Stimulated activated CD8-positive, alpha-beta memory T cell treated with anti-CD3 and anti-CD28 coated beads, Interleukin-15, amount 100 ng/mL, for 4 hours (primary cell): ENCODE measurements at places on chromosomes 12 and 14.

DNA sequence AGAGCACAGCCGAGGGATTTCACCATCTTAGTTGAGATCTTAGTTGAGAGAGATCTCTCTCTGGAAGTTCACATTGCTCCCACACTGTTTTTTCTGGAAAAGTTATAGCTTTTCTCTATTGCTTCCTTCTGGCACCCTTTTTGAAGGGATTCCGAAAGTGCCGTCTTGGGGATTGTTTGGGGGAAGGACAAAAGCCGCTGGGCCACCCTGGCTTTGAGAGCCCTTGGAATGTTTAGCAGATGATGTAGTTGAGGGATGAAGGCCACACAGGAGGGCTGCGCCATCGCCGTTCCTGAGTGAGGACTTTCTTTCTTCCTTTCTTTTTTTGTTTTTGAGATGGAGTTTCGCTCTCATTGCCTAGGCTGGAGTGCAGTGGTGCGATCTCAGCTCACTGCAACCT is 17.7 kb downstream of the PLEKHG3 start:
- no peak for DNase-seq

DNA sequence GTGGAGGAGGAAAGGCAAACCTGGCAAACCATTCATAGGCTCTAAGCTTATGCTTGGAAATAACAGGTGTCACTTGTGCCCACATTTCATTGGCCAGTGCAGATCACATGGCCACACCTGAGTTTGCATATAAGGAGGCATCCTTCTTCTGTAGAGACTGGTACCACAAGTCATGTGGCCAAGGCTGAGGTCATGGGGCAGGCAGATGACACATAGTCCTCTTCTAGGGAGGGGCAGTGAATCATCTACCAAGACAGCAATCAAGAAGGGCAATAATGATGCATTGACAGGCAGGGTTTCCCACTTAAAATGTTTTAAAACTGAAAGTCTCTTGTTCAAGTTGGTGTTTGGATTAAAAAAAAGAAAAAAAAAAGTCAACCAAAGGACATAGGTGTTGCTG is 77.3 kb downstream of the DAAM1 start:
- DNase-seq = no peak

DNA sequence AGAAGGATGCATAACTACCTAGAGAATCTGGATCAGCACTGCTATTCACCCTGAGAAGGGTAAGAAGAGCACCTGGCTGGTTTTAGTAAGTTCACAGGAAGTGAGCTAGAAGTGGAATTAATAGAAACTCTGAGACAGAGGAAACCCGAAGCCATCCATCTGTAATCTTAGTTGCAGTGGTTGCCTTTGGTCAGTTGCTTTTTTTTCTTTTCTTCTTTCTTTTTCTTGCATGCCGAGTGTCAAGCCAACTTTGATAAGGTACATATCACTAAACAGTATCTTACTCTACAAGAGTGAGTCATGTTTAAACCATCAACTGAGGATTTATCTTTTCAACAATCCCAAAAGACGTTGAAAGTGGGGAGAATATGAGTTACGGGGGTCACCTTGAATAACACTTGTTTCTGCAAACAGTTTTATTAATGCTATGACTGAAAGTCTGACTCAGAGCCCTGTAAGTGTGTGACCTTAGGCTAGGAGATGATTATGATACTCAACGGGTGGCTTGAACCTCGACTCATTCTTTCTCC is 26.7 kb downstream of the C12orf75 start:
- DNase-seq = no peak

GRCh38 chr14:93045965-93046704 is 69.6 kb downstream of the ITPK1 start:
- DNase-seq = no peak

DNA sequence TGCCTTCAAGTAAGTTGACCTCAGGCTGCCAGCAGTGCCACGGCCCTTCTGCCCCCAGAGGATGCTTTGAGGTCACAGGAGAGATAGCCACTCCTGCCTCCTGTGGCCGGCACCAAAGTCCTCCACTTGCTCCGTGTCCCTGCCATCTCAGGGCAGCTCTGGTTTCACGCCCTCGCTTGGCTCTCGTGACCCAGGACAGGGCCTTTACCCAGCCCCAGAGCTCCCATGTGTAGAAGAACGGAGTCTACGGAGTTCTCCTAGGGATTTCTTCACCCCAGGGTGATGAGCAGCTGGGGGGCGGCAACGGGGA is 178.1 kb downstream of the ADGRD1 start:
- DNase-seq = no peak

- no peak for DNase-seq
Observed at GRCh38 chr12:42141981-42142606, 2.6 kb downstream of the GXYLT1 start.

GRCh38 chr14:61585598-61586543 is 109.4 kb upstream of the HIF1A start:
- no peak for DNase-seq

DNA sequence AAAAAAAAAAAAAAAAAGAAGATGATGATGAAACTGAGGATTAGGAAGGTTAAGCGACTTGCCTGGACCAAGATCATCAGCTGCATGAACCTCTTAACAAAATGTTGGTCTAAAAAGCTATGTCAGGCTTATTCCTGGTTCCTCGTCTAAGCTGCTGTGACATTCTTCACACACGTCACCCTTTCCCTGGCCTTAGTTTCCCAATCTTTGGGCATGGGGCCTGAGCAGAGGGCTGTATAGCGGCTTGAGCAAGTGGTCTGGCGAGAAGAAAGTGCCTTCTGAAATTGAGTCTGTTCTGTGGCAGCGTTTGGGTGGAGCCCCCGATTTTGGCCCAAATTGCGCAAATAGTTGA is 58.7 kb upstream of the CCND2 start:
- DNase-seq = no peak
